ENCODE measurements at places on chromosomes 1 and 21. TPM values are rescaled to one million over a fixed set of nuclear protein-coding genes. Genes with fewer than 3 reads are reported as not detected.

GRCh38 chr1:14567056-14567455, 31.4 kb upstream of the KAZN start:
- H3K27me3 ChIP-seq, result no peaks in the 10 kb centered on the region
- no peaks in the 10 kb centered on the region for H3K36me3 ChIP-seq
- H3K27ac ChIP-seq, result no peak overlapping the region
- H3K4me1 ChIP-seq, result no peaks in the 10 kb centered on the region

DNA sequence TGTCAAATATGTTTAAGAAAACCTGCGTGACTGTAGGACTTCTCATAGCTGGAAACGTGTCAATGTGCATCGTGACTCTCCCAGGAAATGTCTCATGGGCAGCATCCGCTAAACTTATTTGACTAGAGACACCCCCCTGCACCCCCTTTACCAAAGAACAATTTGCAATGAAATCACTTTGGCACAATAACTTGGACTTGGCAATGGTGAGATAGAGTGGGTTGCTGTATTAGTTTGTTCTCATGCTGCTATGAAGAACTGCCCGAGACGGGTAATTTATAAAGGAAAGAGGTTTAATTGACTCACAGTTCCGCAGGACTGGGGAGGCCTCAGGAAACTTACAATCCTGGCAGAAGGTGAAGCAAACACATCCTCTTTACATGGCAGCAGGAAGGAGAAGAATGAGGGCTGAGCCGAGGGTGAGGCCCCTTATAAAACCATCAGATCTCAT, 13.8 kb downstream of the CLDN14 start:
- no peaks in the 10 kb centered on the region for H3K4me1 ChIP-seq
- DNase-seq, result no peak
- no peaks in the 10 kb centered on the region for H3K27me3 ChIP-seq
- no peak overlapping the region for H3K27ac ChIP-seq
- H3K4me3 ChIP-seq, result no peak overlapping the region

GRCh38 chr1:152855661-152856060, 4.1 kb upstream of the LCE7A start:
- H3K4me1 ChIP-seq, result no peaks in the 10 kb centered on the region
- DNase-seq, result no peak
- no peaks in the 10 kb centered on the region for H3K27me3 ChIP-seq
- no peak overlapping the region for H3K4me3 ChIP-seq
- no peak overlapping the region for H3K27ac ChIP-seq

DNA sequence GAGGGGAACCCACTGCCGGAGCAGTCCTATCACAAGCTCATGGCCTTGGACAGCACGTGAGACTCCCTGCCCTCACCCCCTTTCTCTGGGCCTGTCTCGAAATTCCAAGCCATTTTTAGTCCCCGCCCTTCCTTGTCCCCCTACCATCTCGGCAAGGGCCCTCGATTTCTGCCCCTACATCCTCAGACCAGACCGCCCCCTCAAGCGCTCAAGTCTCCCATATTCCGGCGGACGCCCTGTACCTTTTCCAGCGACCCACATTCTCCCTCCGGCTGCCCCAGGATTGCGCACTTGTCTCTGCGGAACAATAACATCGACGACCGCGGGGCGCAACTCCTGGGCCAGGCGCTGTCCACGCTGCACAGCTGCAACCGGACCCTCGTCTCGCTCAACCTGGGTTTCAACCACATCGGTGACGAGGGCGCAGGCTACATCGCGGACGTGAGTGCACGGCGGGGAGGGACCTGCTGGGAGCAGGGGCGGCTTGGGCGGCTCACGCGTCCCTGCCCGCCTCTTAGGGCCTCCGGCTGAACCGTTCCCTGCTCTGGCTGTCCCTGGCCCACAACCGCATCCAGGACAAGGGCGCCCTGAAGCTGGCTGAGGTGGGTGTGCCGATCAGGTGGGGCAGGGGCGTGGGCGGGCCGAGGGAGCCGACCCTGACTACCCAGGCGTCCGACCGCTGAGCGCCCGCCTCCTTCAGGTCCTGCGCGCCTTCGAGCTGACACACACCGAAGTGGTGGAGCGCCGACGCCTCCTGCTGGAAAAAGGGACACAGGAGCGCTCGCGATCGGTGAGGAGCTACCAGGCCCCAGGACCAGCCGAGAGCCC, 7.0 kb downstream of the LRRC71 start:
- H3K27ac ChIP-seq, result no peak overlapping the region
- H3K4me3 ChIP-seq, result no peak overlapping the region
- peaks cover 60% of the 10 kb centered on the region for H3K27me3 ChIP-seq
- H3K36me3 ChIP-seq, result no peaks in the 10 kb centered on the region
- DNase-seq, result peak; percentile 38

DNA sequence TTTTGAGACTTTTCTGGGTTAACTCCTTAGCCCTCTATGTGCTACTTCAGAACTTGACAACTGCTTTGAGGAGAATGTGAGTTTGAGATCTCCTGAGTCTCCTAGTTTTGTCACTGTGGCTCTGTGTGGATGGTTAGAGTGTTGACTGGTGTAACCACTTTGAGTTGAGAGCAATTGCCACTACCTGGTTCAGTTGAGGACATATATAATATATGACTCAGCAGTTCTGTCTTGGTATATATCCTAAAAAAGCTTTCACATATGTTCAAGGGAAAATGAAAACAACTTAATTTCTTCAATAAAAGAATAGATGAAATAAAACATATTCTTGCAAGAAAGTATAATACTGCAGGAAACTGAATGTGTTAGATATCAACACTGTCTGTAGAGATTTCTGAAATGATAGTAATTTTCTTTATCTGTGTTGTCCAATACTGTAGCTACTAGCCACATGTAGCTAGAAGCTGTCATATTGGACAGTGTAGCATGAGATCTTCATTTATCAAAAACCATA, 96.7 kb upstream of the QSOX1 start:
- peaks cover 76% of the 10 kb centered on the region for H3K36me3 ChIP-seq
- H3K4me1 ChIP-seq, result no peaks in the 10 kb centered on the region
- H3K27me3 ChIP-seq, result no peaks in the 10 kb centered on the region

- H3K27ac ChIP-seq, result no peak overlapping the region
- DNase-seq, result no peak
- H3K36me3 ChIP-seq, result no peaks in the 10 kb centered on the region
- H3K27me3 ChIP-seq, result no peaks in the 10 kb centered on the region
Measured at GRCh38 chr1:59967780-59968179, 41.2 kb upstream of the CYP2J2 start.

- no peak for DNase-seq
- no peaks in the 10 kb centered on the region for H3K36me3 ChIP-seq
- H3K4me3 ChIP-seq, result no peak overlapping the region
- no peak overlapping the region for H3K27ac ChIP-seq
- peaks cover 19% of the 10 kb centered on the region for H3K4me1 ChIP-seq
Measured at GRCh38 chr1:232499188-232499587, 130.7 kb downstream of the SIPA1L2 start.

DNA sequence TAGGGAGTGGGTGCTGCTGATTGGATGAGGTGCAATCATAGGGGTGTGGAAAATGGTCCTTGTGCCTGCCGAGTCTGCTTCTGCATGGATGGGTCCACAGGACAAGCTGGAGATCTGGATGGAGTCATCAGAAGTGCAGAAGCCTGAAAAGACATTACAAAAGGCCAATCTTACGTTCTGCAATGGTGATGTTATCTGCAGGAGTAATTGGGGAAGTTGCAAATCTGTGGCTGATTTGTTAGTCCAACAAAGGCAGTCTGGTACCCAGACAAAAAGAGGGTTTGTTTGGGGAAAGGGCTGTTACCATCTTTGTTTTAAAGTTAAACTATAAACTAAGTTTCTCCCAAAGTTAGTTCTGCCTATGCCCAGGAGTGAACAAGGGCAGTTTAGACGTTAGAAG, 166.5 kb downstream of the PGBD5 start:
- no peaks in the 10 kb centered on the region for H3K4me1 ChIP-seq
- H3K4me3 ChIP-seq, result no peak overlapping the region
- H3K27me3 ChIP-seq, result no peaks in the 10 kb centered on the region
- no peak for DNase-seq
- no peaks in the 10 kb centered on the region for H3K36me3 ChIP-seq

GRCh38 chr1:117585086-117585485, 20.8 kb upstream of the TENT5C start:
- no peaks in the 10 kb centered on the region for H3K27me3 ChIP-seq
- H3K27ac ChIP-seq, result no peak overlapping the region
- no peaks in the 10 kb centered on the region for H3K4me1 ChIP-seq
- DNase-seq, result no peak
- no peak overlapping the region for H3K4me3 ChIP-seq

DNA sequence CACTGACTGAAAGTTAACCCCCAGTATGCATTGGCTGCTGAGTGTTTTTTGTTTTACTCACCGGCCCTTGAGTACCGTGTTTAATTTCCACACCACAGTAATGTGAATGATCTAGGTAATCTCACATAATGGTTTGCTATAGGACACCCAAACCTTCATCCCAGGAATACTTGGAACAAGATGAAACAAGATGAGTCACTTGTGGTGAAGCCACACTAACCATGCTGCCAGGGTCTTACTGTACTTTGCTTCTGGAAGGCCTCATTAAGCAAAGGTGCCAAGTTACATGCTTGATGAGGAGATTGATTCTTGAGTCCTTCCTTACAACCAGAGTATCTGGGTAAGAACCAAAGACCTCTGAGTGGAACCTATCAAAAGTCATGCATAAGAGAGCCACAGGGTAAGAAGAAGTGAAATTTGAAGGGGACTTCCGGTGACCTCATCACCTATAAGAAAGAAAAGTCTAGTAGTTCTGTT, 163.3 kb downstream of the NRIP1 start:
- H3K4me1 ChIP-seq, result no peaks in the 10 kb centered on the region
- no peaks in the 10 kb centered on the region for H3K36me3 ChIP-seq
- H3K27me3 ChIP-seq, result no peaks in the 10 kb centered on the region
- DNase-seq, result no peak
- no peak overlapping the region for H3K4me3 ChIP-seq
- no peak overlapping the region for H3K27ac ChIP-seq

DNA sequence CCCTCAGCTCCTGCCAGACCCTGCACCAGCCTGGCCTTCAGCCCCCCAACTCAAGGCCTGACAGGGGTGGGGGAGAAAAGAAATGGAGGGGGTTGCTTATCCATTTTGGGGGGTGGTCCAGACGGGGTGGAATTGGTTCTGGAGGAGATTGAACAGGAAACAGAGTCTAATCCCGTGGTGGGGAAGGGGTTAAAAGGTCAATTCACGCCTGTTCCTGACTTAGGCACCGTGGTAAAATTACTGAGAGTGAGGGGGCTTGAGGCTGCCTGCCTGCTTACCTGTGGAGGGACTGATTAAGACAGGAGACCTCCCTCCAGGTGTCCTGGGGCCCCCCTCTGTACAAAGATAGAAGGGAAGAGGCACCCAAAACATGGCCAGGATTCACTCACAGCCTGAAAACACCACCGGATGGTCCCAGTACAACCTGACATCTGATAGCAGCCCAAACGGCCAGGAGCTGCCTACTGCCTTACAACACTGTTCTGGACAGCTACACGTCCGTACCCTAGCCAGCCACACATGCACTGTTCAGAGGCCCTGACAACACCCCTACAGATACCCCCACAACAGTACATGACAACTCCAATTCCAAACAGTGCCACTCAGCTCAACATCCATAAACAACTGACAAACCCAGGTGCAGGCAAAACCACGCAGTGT, 31.8 kb downstream of the AHDC1 start:
- peaks cover 7% of the 10 kb centered on the region for H3K4me1 ChIP-seq
- peak overlapping the region; percentile 16 for H3K4me3 ChIP-seq
- H3K27ac ChIP-seq, result peak overlapping the region; percentile 70
- DNase-seq, result no peak
- no peaks in the 10 kb centered on the region for H3K27me3 ChIP-seq

DNA sequence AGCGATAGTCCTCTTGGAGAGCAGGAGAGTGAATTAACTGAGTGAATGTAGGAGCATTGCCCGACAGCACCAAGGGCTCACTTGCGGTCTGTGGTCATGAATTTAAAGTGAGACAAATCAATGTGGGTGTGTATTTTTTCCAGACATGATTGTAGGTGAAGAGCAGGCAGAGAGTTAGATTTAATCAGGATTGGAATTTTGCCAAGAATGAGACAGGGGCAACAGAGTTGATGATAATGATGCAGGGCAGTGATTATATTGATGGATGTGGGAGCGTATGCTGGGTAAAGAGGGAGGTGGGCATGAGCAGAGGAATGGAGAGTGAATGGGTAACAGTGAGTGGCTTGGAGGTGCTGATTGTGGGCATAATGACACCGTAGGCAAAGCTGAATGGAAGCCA, 20.0 kb upstream of the SYT6 start:
- H3K4me3 ChIP-seq, result no peak overlapping the region
- DNase-seq, result no peak
- H3K27ac ChIP-seq, result no peak overlapping the region
- H3K4me1 ChIP-seq, result no peaks in the 10 kb centered on the region
- H3K27me3 ChIP-seq, result no peaks in the 10 kb centered on the region

- no peak overlapping the region for H3K4me3 ChIP-seq
- no peak overlapping the region for H3K27ac ChIP-seq
- H3K36me3 ChIP-seq, result no peaks in the 10 kb centered on the region
- H3K27me3 ChIP-seq, result peaks cover 23% of the 10 kb centered on the region
Measured at GRCh38 chr1:3316340-3316943, 138.0 kb upstream of the ARHGEF16 start.

- no peak for DNase-seq
- H3K27me3 ChIP-seq, result no peaks in the 10 kb centered on the region
- peaks cover 14% of the 10 kb centered on the region for H3K4me1 ChIP-seq
Measured at GRCh38 chr1:31795801-31796621, 19.8 kb downstream of the SPOCD1 start.

GRCh38 chr1:62012836-62013235, 181.8 kb upstream of the L1TD1 start:
- no peak overlapping the region for H3K27ac ChIP-seq
- H3K4me1 ChIP-seq, result peaks cover 14% of the 10 kb centered on the region
- H3K4me3 ChIP-seq, result no peak overlapping the region
- no peaks in the 10 kb centered on the region for H3K27me3 ChIP-seq
- no peaks in the 10 kb centered on the region for H3K36me3 ChIP-seq

GRCh38 chr1:9586147-9586766, 2.5 kb upstream of the TMEM201 start:
- H3K27me3 ChIP-seq, result no peaks in the 10 kb centered on the region
- no peak overlapping the region for H3K4me3 ChIP-seq
- no peak for DNase-seq
- no peak overlapping the region for H3K27ac ChIP-seq
- H3K36me3 ChIP-seq, result no peaks in the 10 kb centered on the region

GRCh38 chr1:26862781-26863684, at the start of gene SFN:
SFN (plus strand) TSS chr1:26863149; CDS start chr1:26863213, 64 bp downstream.
- DNase-seq, result no peak
- no peaks in the 10 kb centered on the region for H3K27me3 ChIP-seq
- peak within 1 kb of the TSS; percentile 93 for H3K27ac ChIP-seq
- peaks cover 6% of the 10 kb centered on the region for H3K4me1 ChIP-seq

- H3K36me3 ChIP-seq, result no peaks in the 10 kb centered on the region
- peak; percentile 58 for DNase-seq
- H3K4me3 ChIP-seq, result no peak overlapping the region
- no peaks in the 10 kb centered on the region for H3K4me1 ChIP-seq
- H3K27ac ChIP-seq, result no peak overlapping the region
Measured at GRCh38 chr1:9066945-9067807, 2.3 kb downstream of the SLC2A5 start.

The CFHR4 gene
- not detected for total RNA-seq

The KPRP gene
- not detected for total RNA-seq

The OR10J4 gene
- not detected for total RNA-seq

The FCRL5 gene
- not detected for total RNA-seq

The MEX3A gene
- total RNA-seq, result 0.44 TPM
